ENCODE measurements at places on chromosomes 7 and 10.

DNA sequence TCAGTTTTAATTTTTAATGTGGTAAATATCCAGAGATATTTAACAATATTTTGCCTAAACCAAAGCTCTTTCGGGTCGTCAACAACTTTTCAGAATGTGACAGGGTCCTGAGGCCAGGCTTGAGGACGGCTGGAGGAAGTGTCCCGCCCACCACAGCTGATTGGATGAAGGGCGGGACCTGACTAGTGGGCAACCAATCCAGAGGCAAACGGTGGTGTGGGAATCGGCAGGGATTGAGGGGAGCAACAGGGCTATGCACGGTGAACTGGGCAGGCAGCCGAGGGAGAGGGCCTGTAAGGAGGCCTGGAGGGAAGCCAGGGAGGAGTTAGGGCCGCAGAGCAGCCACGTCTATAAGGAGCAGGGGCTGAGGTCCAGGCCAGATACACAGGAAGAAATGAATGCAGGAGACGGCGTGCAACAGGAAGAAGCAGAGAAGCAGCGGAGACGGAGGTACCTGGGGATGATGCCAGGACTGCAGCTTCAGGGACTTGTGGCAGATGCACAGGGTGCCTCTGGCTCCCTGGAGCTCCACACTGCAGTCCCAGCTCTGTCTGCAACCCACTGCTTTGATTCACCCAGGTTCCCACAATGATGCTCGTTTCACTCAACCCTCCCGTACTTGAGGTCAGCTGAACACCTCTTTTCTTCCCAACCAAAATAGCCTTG lies 46.1 kb upstream of the ZMIZ1 start:
- H3K27ac ChIP-seq: no peak overlapping the region
- DNase-seq: no peak
- no peaks in the 10 kb centered on the region for H3K36me3 ChIP-seq
- no peak overlapping the region for H3K4me3 ChIP-seq

GRCh38 chr10:93431361-93431760 lies 50.8 kb downstream of the MYOF start:
- H3K27ac ChIP-seq: no peak overlapping the region
- no peaks in the 10 kb centered on the region for H3K36me3 ChIP-seq
- H3K4me1 ChIP-seq: peaks cover 34% of the 10 kb centered on the region
- no peaks in the 10 kb centered on the region for H3K27me3 ChIP-seq
- no peak overlapping the region for H3K4me3 ChIP-seq
- no peak for DNase-seq

DNA sequence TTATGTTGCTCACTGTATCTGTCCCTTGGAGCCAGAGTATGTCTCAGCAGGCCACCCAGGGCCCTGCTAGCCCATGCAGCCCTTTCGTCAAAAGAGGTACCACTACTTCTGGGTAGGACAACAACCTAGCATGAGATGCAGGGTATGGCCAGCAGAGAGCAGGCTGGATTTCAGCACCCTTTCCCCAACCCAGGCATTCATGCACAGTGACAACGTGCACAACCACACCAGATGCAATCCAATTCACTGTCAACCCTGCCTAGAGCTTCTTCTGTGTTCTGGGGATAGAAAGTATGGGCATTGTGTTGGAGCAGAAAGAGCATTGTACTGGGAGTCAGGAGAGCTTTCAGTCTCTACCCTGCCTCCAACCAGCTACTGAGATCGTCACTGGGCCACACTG lies 37.9 kb downstream of the JAZF1 start:
- no peak for DNase-seq
- H3K36me3 ChIP-seq: no peaks in the 10 kb centered on the region
- H3K27me3 ChIP-seq: no peaks in the 10 kb centered on the region

- no peak for DNase-seq
- peaks cover 49% of the 10 kb centered on the region for H3K27me3 ChIP-seq
- H3K27ac ChIP-seq: no peak overlapping the region
- peaks cover 20% of the 10 kb centered on the region for H3K4me1 ChIP-seq
Measured at GRCh38 chr7:71130031-71130679, 1.8 kb upstream of the GALNT17 start.

Data from neural crest cell (in vitro differentiated cells).